ENCODE measurements at places on chromosomes 4 and X. TPM values are rescaled to one million over a fixed set of nuclear protein-coding genes. Genes with fewer than 3 reads are reported as not detected.

- peaks cover 17% of the 10 kb centered on the region for H3K4me1 ChIP-seq
- DNase-seq: no peak
- no peaks in the 10 kb centered on the region for H3K36me3 ChIP-seq
- H3K4me3 ChIP-seq: no peak overlapping the region
- no peak overlapping the region for H3K27ac ChIP-seq
These were observed 41.5 kb downstream of the SMARCA5 start for GRCh38 chr4:143554728-143555597.

GRCh38 chr4:126427853-126428252 lies 1113.1 kb downstream of the FAT4 start:
- no peak for DNase-seq
- H3K27me3 ChIP-seq: no peaks in the 10 kb centered on the region
- no peak overlapping the region for H3K4me3 ChIP-seq
- H3K36me3 ChIP-seq: no peaks in the 10 kb centered on the region
- H3K27ac ChIP-seq: no peak overlapping the region

GRCh38 chr4:57614257-57614932 lies 504.2 kb upstream of the IGFBP7 start:
- H3K4me1 ChIP-seq: no peaks in the 10 kb centered on the region
- no peak overlapping the region for H3K4me3 ChIP-seq
- no peak overlapping the region for H3K27ac ChIP-seq
- no peaks in the 10 kb centered on the region for H3K36me3 ChIP-seq
- no peaks in the 10 kb centered on the region for H3K27me3 ChIP-seq
- no peak for DNase-seq

DNA sequence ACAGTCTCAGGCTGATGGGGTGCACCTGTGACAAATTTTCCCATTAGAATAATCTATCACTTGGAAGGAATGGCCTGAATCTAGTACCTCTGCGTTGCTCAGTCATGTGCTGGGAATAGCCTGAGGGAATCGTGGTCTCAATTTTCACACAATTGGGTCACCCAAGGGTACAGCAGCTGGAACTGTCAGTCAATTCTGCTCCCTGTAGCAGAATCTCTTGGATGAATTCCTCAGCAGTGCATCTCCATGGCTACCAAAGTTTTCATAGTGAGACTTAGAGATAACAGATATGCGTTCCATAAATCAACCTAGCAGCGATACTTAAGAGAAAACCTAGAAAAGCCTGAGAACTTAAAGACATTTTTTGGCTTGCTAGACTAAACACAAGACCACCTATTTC lies 288.7 kb upstream of the CTSO start:
- no peaks in the 10 kb centered on the region for H3K27me3 ChIP-seq
- DNase-seq: no peak
- no peak overlapping the region for H3K27ac ChIP-seq
- H3K4me3 ChIP-seq: no peak overlapping the region

Gene APELA
- not detected for total RNA-seq

Measured in adrenal gland (tissue), 19 donors.